ENCODE measurements at places on chromosomes 1 and 21. TPM values are rescaled to one million over a fixed set of nuclear protein-coding genes. Genes with fewer than 3 reads are reported as not detected.

DNA sequence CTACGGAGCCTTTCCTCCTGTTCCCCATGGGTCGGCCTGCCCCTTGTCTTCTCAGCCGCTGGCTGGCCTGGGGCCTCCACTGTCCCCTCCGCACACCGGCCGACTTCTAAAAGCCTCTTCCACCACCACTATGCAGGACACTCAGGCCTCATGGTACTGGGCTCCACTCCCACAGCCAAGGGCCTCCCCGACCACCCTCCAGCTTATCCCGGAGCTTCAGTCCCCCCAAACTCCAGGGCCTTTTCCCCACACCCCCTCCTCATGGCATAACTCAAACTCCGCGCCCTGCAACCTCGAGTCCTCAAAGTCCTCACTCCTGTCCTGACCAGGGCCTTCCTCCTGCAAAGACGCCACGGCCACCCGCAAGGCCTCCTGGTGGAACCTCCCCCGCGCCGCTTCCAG lies 2.0 kb downstream of the LRRC41 start:
- H3K4me3 ChIP-seq = peak overlapping the region; percentile 100
- H3K27ac ChIP-seq = peak overlapping the region; percentile 81
- DNase-seq = no peak
- peaks cover 50% of the 10 kb centered on the region for H3K4me1 ChIP-seq

- no peak overlapping the region for H3K4me3 ChIP-seq
- H3K4me1 ChIP-seq = peaks cover 7% of the 10 kb centered on the region
- H3K36me3 ChIP-seq = peaks cover 76% of the 10 kb centered on the region
- H3K27me3 ChIP-seq = no peaks in the 10 kb centered on the region
Measured at GRCh38 chr1:206482611-206483010, 12.3 kb downstream of the IKBKE start.

DNA sequence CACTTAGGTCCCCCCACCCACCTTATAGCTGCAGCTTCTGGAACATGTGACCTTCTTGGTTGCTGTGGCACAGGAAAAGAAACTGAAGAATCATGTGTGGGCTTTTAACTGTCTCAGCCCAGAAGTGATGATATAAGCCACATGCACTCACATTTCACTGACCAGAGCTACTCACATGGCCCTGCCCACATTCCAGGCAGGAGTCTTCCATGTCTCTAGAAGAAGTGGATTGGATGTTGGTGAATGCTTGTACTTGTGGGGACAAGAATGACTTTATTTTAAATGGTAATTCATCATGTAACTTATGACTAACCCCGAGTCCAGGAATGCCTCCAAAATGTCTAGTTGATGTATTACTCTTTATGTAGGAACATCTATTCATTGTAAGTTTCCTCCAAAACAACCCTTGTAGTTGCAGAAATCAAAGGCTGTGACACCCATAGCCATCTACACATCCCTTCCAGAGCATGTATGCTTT lies 15.8 kb upstream of the CAMK1G start:
- no peak overlapping the region for H3K4me3 ChIP-seq
- DNase-seq = no peak
- H3K36me3 ChIP-seq = no peaks in the 10 kb centered on the region

DNA sequence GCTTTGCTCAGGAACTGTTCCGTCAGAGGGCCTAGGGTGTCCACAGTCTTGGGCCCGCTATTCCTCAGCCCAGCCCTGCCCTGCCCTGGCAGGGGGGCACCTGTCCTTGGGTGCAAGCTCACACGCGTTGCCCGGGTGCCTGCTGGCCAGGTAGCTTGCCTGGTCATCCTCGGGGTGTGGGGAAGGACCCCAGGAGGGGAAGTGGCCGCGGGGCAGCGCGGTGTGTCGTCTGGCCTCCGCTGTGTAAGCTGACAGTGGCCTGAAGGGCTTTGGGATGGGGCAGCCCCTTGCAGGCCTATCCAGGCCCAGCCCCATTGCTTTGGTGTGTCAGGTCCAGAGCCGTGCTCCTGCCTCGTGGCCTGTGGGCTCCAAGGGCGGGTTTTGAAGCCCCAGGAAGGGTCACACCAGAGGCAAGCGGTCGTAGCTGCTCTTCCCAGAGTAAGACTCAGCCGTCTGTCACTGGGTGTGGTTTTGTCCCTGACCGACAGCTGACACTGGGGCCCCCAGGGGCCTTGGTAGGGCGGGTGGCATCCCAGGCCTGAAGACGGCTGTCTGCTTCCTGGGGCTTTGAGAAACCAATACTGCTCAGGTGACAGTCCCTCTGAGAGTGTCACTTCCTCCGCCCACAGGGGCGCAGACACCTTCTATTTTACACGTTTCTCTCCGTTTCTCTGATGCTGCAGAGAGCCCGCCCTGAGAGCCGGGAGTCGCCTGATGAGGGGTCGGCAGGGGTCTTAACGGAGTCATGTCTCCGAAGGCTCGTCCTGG lies 72.1 kb downstream of the SKI start:
- H3K27ac ChIP-seq = peak overlapping the region; percentile 100
- peaks cover 19% of the 10 kb centered on the region for H3K36me3 ChIP-seq
- no peaks in the 10 kb centered on the region for H3K27me3 ChIP-seq
- peak; percentile 83 for DNase-seq
- H3K4me1 ChIP-seq = peaks cover 77% of the 10 kb centered on the region

DNA sequence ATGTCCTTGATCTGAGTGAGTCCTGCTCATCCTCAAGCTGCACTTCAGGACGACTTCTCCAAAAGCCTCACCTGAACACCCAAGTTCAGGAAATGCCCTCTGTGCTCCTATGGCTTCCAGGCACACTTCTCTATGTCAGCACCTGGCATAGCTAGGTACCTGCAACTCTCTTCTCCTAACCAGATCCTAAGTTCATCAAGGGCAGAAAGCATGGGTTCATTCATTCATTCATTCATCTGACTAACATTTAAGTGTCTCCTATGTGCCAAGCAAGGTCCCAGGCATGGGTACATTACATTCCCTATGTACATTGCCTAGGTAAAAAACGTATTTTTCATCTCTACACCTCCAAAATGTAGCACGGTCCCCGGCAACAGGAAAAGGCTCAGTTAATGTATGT lies 4.0 kb downstream of the RGS8 start:
- H3K4me3 ChIP-seq = no peak overlapping the region
- H3K27ac ChIP-seq = no peak overlapping the region
- no peaks in the 10 kb centered on the region for H3K36me3 ChIP-seq
- H3K4me1 ChIP-seq = peaks cover 3% of the 10 kb centered on the region

DNA sequence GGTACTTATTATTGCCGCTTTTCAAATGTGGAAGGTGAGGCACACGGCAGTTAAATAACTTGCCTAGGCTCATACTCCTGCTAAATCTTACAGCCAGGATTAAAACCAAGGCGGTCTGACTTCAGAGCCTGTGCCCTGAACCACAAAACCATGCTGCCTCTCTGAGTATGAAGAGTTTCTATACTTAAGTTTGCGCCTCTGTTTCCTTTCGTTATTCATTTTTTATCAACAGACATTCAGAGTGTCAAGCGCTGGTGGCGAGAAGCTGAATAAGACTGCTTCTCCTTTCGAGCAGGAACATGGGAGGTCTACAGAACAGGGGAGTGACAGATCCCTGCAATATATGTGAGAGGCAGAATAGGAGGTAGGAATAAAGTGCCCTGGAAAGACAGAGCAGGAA lies 96.0 kb upstream of the DUSP10 start:
- H3K4me3 ChIP-seq = peak overlapping the region; percentile 56
- peaks cover 42% of the 10 kb centered on the region for H3K27me3 ChIP-seq
- H3K27ac ChIP-seq = peak overlapping the region; percentile 62
- H3K36me3 ChIP-seq = no peaks in the 10 kb centered on the region
- peaks cover 14% of the 10 kb centered on the region for H3K4me1 ChIP-seq

DNA sequence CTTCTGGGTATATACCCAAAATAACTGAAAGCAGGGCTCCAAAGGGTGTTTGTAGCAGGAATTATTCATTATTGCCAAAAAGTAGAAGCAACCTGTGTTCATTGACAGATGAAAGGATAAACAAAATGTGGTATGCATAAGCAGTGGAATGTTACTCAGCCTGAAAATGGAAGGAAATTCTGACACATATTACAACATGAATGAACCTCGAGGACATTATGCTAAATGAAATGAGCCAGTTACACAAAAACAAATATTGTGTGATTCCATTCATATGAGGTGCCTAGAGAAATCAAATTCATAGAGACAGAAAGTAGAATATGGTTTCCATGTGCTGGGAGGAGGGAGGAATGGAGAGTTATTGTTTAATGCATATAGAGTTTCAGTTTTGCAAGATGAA lies 86.3 kb upstream of the ARTN start:
- H3K27ac ChIP-seq = no peak overlapping the region
- no peak overlapping the region for H3K4me3 ChIP-seq
- H3K27me3 ChIP-seq = no peaks in the 10 kb centered on the region

DNA sequence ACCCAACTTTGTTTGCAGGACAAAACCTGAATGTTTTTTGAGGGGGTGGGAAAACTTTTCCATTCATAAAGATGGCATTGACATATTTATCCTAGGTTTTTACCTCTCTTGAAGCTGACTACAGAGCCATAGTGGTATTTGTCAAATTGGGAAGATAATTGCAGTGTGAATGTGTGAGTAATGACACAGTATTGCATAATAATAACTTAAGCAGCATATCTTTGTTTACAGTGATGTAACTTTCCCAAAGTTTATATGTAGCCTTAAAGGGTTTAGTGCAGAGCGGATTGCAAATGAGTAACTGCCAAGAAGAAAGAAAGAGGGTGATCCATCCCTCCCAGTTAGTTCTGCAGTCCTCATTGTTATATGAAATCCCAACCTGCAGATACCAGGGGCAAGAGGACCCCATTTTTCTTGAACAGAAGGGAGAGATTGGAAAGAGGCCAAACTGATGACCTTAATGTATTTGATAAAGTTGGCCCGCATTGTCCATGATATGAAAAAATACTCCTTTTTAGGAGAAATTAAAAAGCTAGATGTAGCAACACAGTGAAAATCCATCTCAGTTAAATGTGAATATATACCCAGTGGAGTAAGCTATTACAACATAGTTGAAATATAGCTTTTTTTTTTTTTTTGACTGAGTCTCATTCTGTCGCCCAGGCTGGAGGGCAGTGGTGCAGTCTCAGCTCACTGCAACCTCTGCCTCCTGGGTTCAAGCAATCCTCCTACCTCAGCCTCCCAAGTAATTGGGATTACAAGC lies 23.7 kb upstream of the NFIA start:
- H3K36me3 ChIP-seq = no peaks in the 10 kb centered on the region
- peaks cover under 1% of the 10 kb centered on the region for H3K27me3 ChIP-seq
- DNase-seq = no peak
- peaks cover 8% of the 10 kb centered on the region for H3K4me1 ChIP-seq
- no peak overlapping the region for H3K27ac ChIP-seq
- H3K4me3 ChIP-seq = no peak overlapping the region

- no peaks in the 10 kb centered on the region for H3K27me3 ChIP-seq
- DNase-seq = no peak
- no peaks in the 10 kb centered on the region for H3K4me1 ChIP-seq
- no peaks in the 10 kb centered on the region for H3K36me3 ChIP-seq
Measured at GRCh38 chr1:72064196-72065075, 217.9 kb downstream of the NEGR1 start.

RHD gene
- total RNA-seq = not detected

GRCh38 chr1:6200188-6200809 lies 904 bp upstream of the RPL22 start:
- H3K27me3 ChIP-seq = no peaks in the 10 kb centered on the region
- peak overlapping the region; percentile 95 for H3K27ac ChIP-seq
- DNase-seq = no peak

DNA sequence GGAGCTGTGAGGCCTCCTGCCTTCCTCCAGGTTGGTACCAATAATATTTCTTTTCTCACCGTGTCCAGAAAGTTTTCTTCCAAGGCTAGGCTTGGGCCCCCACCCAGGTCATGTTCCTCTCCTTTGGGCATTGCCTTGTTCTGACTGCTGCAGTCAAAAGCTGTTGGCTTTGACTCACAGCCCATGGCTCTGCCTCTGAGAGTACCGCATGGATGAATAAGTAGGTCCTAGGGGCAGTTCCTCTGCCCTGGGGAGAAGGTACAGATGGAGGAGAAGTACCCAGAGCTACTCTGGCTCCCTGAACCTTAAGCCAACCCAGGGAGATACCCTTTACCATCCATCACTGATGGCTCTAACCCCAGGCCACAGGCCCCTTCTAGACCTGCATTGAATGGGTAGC lies 115.0 kb downstream of the NAV1 start:
- H3K36me3 ChIP-seq = no peaks in the 10 kb centered on the region
- H3K27me3 ChIP-seq = peaks cover 13% of the 10 kb centered on the region
- no peak for DNase-seq
- peaks cover 7% of the 10 kb centered on the region for H3K4me1 ChIP-seq
- no peak overlapping the region for H3K27ac ChIP-seq
- no peak overlapping the region for H3K4me3 ChIP-seq

- DNase-seq = no peak
- H3K36me3 ChIP-seq = no peaks in the 10 kb centered on the region
- H3K4me3 ChIP-seq = no peak overlapping the region
- no peaks in the 10 kb centered on the region for H3K4me1 ChIP-seq
Measured at GRCh38 chr1:14499312-14500040, 99.0 kb upstream of the KAZN start.

PRCC gene
- 59.5 TPM for total RNA-seq

- H3K27ac ChIP-seq = no peak overlapping the region
- no peaks in the 10 kb centered on the region for H3K4me1 ChIP-seq
- H3K36me3 ChIP-seq = no peaks in the 10 kb centered on the region
Measured at GRCh38 chr1:171909711-171910110, 68.4 kb downstream of the DNM3 start.

DNA sequence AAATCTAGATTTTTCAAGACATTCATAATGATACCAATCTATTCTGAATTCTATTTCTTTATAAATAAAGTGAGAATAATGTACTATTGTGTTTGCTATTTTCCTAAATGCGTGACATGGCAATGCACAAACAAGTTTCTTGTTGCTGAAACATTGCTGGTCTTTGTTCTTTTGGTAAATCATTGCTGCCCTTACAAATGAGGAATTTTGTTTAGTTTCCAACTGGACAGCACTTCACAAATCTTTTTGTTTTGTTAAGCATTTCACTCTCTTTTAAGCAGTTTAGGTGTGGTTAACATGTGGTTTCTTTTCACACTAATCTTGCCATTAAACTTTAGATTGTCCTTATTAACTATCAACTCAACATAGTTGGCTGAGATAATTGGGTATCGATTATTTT lies 94.6 kb downstream of the LRRC7 start:
- H3K4me3 ChIP-seq = no peak overlapping the region
- no peaks in the 10 kb centered on the region for H3K27me3 ChIP-seq
- no peaks in the 10 kb centered on the region for H3K36me3 ChIP-seq

DNA sequence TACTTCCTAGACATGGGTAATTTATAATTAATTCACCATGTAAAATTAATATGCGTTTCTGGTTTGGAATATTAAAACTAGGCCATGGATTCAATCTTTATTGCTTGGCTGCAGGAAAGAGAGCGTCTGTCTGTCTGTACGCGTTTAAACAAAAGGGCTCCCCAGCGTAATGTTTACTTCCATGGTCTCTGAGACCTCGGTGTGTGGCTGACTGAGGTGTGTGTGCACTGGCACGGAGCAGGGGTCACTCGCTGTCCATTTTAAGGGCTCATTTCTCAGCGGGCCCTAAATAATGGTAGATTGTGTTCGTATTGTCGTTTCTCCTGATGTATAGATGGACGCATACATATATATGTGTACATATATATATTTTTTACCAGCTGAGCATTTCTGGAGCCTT lies 119.6 kb downstream of the ATG4C start:
- no peak overlapping the region for H3K4me3 ChIP-seq
- DNase-seq = no peak
- no peaks in the 10 kb centered on the region for H3K27me3 ChIP-seq
- H3K27ac ChIP-seq = no peak overlapping the region
- H3K36me3 ChIP-seq = no peaks in the 10 kb centered on the region
- H3K4me1 ChIP-seq = peaks cover 4% of the 10 kb centered on the region

ARV1 gene
- total RNA-seq = 10.6 TPM

GRCh38 chr1:183522104-183522503 lies 49.8 kb downstream of the SMG7 start:
- no peak overlapping the region for H3K4me3 ChIP-seq
- DNase-seq = no peak
- peaks cover 2% of the 10 kb centered on the region for H3K4me1 ChIP-seq
- no peak overlapping the region for H3K27ac ChIP-seq
- no peaks in the 10 kb centered on the region for H3K27me3 ChIP-seq

Data from naive thymus-derived CD8-positive, alpha-beta T cell (primary cell).